ENCODE measurements at places on chromosomes 12 and 14.

GRCh38 chr12:47838286-47838931 lies 18.7 kb upstream of the HDAC7 start:
- no peak for DNase-seq

DNA sequence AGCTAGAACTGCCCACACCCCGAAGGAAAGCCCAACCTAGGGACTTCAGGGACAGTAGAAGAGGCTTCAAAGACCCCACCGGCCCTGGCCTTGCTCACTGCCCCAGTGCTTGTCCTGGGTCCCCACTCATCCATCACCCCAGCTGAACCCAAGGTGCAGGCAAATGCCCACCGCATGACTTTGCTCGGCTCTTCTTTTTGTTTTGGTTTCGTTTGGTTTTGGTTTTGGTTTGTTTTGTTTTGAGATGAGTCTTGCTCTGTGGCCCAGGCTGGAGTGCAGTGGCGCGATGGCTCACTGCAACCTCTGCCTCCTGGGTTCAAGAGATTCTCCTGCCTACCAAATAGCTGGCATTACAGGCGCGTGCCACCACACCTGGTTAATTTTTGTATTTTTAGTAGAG lies 9.0 kb downstream of the CCDC85C start:
- no peak for DNase-seq

DNA sequence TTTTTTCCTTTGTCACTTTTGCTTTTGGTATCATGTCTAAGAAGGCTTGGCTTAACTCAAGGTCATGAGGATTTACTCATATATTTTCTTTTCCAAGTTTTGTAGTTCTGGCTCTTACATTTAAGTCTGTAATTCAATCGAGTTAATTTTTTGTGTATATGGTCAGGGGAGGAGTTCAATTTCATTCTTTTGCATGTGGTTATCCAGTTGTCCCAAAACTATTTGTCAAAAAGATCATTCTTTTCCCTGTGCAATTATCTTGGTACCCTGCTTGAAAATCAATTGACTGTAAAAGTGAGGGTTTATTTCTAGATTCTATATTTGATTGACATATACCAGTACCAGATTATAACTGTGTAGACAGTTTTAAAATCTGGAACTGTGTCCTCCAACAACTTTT lies 10.2 kb downstream of the USP15 start:
- DNase-seq = no peak

DNA sequence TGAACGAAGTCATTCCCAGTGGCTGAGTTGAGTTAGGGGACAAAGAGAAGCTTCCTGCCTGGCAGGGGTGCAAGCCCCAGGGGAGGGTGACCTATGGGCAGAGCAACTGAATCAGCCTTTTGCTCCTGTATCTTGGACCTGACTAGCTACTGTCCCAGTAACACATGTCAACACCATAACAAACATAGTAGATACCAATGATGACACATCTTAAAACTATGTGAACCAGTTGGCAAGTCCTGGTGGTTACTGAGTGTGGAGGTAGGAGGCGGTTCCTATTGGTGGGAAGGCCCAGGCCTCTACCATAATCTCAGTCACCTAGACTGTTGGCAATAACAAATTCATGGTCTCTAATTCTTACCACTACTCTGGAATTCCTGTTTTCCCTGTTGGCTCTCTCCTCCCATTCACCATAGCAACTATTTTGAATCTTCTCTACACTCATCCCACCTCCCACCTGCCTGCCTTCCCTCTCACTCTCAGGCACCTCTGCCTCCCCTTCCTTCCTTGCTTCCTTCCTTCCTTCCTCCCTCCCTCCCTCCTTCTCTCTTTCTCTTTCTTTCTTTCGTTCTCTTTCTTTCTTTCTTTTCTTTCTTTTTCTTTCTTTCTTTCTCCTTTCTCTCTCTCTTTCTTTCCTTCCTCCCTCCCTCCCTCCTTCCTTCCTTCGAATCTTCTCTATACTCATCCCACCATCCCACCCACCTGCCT lies 8.1 kb upstream of the P2RX7 start:
- DNase-seq = no peak

GRCh38 chr12:116381744-116382685 lies 104.5 kb upstream of the MED13L start:
- DNase-seq = no peak

Data from T-helper 22 cell (primary cell).